ENCODE measurements at places on chromosomes 3 and 15.

DNA sequence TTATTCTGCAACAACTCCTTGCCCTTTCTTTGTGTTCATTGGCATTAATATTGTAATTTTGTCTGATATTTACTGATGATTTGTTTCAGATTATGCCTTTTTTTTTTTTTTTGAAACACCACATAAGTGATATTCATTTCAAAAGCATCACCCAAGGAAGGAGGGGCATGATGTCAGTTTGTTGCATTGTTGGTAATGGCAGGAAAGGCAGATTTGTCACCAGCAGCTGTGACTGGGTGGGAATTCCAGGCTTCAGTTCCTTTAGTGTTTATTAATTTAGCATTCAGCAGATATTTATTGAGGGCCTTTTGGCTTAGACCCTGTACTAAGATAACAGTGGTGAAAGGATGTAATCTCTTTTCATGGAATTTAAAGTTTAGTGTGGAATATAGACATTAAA is 19.5 kb downstream of the SENP2 start:
- DNase-seq, result no peak

DNA sequence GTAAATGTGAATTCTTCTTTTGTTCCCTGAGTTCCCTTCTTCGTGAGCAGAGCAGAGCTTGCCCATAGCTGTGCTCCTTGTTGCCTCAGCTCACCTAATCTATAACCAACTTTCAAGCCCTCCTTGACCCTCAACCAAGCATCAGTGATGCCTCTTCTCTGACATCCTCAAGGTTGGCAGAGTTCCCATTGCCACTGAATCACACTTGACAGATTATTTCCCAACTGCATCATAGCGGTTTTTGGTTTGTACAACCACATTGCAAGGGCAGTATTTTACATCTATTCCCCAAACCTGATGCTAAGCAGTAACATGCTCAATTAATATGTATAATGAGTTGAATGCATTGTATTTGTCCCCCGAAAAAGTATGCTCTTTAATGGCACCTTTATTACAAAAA is 133.0 kb upstream of the SNTN start:
- DNase-seq, result no peak

DNA sequence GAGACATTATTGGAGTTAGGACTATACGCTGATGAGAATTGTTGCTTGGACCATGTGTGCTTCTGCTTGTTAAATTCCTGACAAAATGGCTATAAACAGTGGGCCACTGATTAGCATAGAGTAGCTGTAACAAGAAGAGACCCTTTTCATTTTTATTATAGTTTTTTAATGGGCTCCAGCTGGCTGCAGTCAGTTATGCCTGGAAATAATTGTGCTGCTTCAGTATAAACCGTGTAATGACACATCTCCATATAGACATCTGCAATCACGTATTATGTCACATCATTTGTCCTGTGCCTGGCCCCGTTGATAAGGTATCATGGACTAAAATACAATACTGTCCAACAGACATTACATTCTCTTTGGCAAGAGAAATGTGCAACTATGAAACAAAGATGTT is 50.9 kb downstream of the ARPP21 start:
- DNase-seq, result no peak

GRCh38 chr15:35383506-35383905 is 162.5 kb downstream of the DPH6 start:
- no peak for DNase-seq

- no peak for DNase-seq
These were observed 103.5 kb downstream of the CHSY1 start for GRCh38 chr15:101148166-101148880.

Data from kidney glomerular epithelial cell (primary cell).